H1 (cell line): ENCODE measurements at places on chromosomes 12 and 14.

- no peak overlapping the region for H3K4me3 ChIP-seq
- no peaks in the 10 kb centered on the region for H3K36me3 ChIP-seq
Measured at GRCh38 chr14:75860561-75861160, 121.1 kb downstream of the TGFB3 start.

GRCh38 chr12:92987362-92987761 is 58.3 kb upstream of the EEA1 start:
- no peak for DNase-seq
- peaks cover 4% of the 10 kb centered on the region; the same call in 1 of the 2 replicates for H3K4me1 ChIP-seq
- no peak overlapping the region for H3K27ac ChIP-seq
- no peak overlapping the region for H3K4me3 ChIP-seq

GRCh38 chr14:102182190-102182589 is 42.5 kb downstream of the WDR20 start:
- no peak overlapping the region for H3K27ac ChIP-seq
- no peak overlapping the region for H3K4me3 ChIP-seq
- no peaks in the 10 kb centered on the region for H3K27me3 ChIP-seq
- DNase-seq, result no peak

- no peak overlapping the region for H3K27ac ChIP-seq
- no peaks in the 10 kb centered on the region for H3K4me1 ChIP-seq
- no peak for DNase-seq
- no peak overlapping the region for H3K4me3 ChIP-seq
- no peaks in the 10 kb centered on the region for H3K36me3 ChIP-seq
Measured at GRCh38 chr12:25950329-25951115, 8.0 kb upstream of the RASSF8 start.

DNA sequence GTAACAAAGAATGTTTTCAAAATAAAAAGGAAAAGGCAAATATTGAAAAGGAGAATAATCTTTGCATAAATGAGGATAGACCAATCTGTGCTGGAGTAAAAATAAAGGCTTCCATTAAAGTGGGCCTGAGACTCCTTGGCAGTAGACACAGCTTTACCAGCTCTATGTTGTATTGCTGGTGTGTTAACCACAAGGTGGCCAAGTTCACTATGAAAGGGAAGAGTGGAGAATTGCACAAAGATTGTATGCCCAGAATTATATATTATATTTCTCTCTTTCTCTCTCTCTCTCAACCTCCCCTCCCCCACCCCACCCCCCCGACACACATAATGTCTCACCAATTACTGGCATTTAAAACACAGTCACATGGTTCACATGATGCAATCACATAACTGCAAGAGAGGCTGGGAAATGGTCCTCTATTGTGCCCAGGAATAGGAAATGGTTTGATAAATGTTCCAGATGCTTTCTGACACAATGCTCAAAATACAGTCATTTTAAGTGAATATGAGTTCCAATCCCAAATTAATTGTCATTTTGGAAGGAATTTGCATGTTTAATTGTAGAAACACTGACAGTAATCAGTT is 222.6 kb upstream of the SYT1 start:
- H3K27me3 ChIP-seq, result peaks cover 3% of the 10 kb centered on the region
- H3K36me3 ChIP-seq, result no peaks in the 10 kb centered on the region
- no peak overlapping the region for H3K27ac ChIP-seq

- H3K27me3 ChIP-seq, result no peaks in the 10 kb centered on the region
- H3K27ac ChIP-seq, result no peak overlapping the region
- peaks cover 7% of the 10 kb centered on the region for H3K4me1 ChIP-seq
- H3K4me3 ChIP-seq, result no peak overlapping the region
- H3K36me3 ChIP-seq, result no peaks in the 10 kb centered on the region
- no peak for DNase-seq
Measured at GRCh38 chr14:98018628-98019027, 1221.4 kb downstream of the VRK1 start.

DNA sequence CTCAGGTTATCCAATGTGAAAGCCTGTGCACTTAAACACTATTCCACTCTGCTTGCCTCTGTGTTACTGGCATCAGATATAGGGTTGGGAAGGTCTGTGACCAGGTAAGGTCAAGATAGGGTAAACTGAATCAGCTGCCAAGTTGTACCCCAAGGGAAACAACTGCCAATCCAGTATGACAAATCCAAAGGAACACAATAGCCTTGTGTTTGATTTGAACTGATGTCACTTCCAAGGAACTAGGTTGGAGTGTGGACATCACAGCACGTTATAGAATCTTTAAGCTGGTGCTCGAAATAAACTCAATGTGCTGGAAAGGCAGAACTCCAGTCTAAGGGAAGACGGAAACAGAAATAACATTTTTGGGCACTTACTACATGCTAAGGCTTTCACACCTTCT is 223.4 kb upstream of the BTG1 start:
- no peak for DNase-seq
- no peak overlapping the region for H3K27ac ChIP-seq
- H3K4me1 ChIP-seq, result peaks cover 3% of the 10 kb centered on the region
- H3K36me3 ChIP-seq, result no peaks in the 10 kb centered on the region
- H3K27me3 ChIP-seq, result no peaks in the 10 kb centered on the region

DNA sequence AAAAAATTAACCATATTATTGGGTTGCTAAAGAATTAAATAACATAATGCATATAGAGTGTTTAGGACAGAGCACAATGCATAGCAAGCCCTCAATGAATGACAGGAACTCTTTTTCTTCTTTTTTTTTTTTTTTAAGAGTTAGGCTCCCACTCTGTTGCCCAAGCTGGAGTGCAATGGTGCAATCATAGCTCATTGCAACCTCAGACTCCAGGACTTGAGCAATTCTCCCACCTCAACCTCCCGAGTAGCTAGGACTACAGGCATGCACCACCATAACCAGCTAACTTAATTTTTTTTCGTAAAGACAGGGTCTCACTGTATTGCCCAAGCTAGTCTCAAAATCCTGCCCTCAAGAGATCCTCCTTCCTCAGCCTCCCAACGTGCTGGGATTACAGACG is 20.5 kb upstream of the MTERF2 start:
- no peak overlapping the region for H3K4me3 ChIP-seq
- H3K27ac ChIP-seq, result no peak overlapping the region
- H3K4me1 ChIP-seq, result no peaks in the 10 kb centered on the region
- DNase-seq, result no peak

GRCh38 chr12:15962760-15963159 is 51.6 kb downstream of the DERA start:
- DNase-seq, result no peak
- no peak overlapping the region for H3K4me3 ChIP-seq
- no peak overlapping the region for H3K27ac ChIP-seq
- no peaks in the 10 kb centered on the region for H3K27me3 ChIP-seq
- no peaks in the 10 kb centered on the region for H3K4me1 ChIP-seq

DNA sequence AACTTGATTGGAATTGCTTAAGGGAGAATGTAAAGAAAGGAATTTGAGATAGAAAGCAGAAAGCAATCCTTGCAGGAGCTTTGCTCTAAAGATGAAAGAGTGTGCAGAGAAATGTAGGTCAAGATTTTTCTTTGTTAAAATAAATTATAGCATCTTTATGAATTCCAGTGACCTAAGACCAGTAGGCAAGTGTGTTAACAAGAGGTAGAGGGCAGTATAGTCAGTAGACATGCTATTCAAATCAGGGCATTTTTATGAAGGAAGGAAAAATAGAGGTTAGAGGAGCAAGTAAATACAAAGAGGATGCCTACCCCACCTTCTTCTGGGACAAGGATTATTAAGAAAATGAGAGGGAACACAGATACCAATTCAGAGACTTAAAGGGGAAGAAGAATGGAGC is 148.5 kb downstream of the PLCZ1 start:
- no peaks in the 10 kb centered on the region for H3K4me1 ChIP-seq
- H3K27me3 ChIP-seq, result no peaks in the 10 kb centered on the region
- H3K36me3 ChIP-seq, result no peaks in the 10 kb centered on the region
- H3K27ac ChIP-seq, result no peak overlapping the region
- no peak for DNase-seq
- no peak overlapping the region for H3K4me3 ChIP-seq

GRCh38 chr12:123860377-123860776 is 98.3 kb downstream of the DNAH10 start:
- H3K4me3 ChIP-seq, result no peak overlapping the region
- H3K36me3 ChIP-seq, result no peaks in the 10 kb centered on the region
- no peaks in the 10 kb centered on the region for H3K27me3 ChIP-seq
- DNase-seq, result no peak
- no peaks in the 10 kb centered on the region for H3K4me1 ChIP-seq

DNA sequence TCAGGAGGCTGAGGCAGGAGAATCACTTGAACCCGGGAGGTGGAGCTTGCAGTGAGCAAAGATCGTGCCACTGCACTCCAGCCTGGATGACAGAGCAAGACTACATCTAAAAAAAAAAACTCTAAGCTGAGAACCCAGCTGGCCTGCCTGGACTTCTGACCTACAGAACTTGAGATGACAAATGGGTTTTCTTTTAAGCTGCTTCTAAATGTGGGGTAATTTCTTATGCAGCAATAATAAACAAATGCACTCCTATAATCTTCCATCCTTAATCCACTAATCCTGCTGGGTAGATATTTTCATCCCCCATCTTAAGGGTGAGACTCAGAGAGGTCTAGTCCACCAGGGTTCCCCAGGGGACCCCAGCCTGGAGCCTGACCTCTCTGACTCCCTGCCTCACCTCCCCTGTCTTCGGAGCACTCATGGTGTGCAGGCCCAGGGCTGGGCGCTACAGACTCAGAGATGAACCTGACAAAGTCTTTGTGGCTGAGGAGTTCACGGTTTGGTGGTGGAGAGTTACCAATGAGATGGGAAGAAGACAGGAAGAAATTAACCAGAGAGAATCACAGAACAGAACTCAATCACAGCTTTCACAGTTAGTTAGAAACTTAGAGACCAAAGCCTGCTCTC is 39.7 kb upstream of the BDKRB2 start:
- no peak overlapping the region for H3K4me3 ChIP-seq
- H3K4me1 ChIP-seq, result no peaks in the 10 kb centered on the region
- no peak overlapping the region for H3K27ac ChIP-seq
- no peak for DNase-seq

DNA sequence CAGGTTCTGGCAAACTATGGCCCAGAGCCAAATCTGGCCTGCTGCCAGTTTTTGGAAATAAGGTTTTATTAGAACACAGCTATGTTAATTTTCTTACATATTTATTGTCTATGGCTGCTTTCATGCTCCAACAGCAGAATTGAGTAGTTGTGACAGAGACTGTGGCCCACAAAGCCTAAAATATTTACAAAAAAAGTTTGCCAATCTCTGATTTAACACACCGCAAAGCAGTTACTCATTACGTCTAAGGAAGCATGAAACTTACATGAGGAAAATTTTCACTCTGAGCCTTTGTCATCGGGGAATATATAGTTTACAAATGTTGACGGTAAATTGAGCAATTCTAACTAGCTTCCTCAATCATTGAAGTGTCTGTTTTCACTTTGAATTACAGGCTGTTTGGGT is 96.5 kb downstream of the UNC79 start:
- H3K27me3 ChIP-seq, result no peaks in the 10 kb centered on the region
- H3K4me3 ChIP-seq, result no peak overlapping the region
- DNase-seq, result no peak
- no peak overlapping the region for H3K27ac ChIP-seq
- peaks cover 2% of the 10 kb centered on the region; the same call in 1 of the 2 replicates for H3K4me1 ChIP-seq

DNA sequence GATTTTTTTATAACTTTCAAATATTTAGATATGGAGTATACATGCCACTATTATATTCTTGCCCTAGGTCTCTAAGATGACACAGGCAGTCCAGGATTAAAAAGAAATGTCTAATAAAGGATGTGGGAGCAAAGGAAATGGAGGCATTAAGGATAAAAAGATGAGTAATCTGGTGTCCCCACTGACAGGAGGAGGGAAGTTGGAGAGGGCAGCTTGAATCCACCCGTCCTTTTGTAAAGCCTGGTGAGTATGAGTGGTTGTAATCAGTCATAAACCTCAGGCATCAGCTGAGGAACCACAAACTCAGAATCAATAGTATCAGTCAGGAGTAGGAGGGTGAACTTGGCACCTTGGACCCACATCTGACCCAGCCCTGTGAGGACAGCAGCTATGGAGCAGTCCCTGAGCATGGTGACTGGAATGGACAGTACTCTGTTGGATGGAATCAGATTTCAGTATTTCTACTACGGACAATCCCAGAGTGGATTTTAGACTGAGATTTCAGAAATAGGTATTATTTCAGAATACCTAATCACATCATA is 100.5 kb downstream of the EXOC5 start:
- no peak overlapping the region for H3K27ac ChIP-seq
- no peaks in the 10 kb centered on the region for H3K36me3 ChIP-seq
- no peaks in the 10 kb centered on the region for H3K27me3 ChIP-seq
- H3K4me3 ChIP-seq, result no peak overlapping the region
- H3K4me1 ChIP-seq, result no peaks in the 10 kb centered on the region

DNA sequence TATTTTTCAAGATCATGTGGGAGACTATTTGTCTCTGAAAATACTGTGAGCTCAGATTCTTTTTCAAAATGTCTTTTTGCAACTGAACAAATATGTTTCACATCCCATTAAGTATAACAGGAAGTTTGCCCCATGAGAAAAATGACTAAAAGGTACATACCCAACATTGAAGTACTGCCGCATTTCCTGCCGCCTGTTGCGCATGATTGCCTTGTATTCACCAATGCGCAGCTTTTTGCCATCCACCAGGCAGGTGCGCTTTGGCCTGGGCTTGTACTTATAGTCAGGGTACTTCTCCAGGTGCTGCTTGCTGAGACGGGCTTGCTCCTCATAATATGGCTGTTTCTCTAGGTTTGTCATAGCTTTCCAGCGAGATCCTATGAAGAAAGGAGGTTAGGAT is 413.2 kb downstream of the SOX5 start:
- H3K4me3 ChIP-seq, result no peak overlapping the region
- no peak for DNase-seq
- H3K36me3 ChIP-seq, result no peaks in the 10 kb centered on the region
- H3K27me3 ChIP-seq, result no peaks in the 10 kb centered on the region
- H3K27ac ChIP-seq, result no peak overlapping the region
- H3K4me1 ChIP-seq, result no peaks in the 10 kb centered on the region
